ENCODE measurements at places on chromosomes 16 and 17.
A peak's percentile ranks its signal among the peaks of the same experiment; 100 is the strongest.

DNA sequence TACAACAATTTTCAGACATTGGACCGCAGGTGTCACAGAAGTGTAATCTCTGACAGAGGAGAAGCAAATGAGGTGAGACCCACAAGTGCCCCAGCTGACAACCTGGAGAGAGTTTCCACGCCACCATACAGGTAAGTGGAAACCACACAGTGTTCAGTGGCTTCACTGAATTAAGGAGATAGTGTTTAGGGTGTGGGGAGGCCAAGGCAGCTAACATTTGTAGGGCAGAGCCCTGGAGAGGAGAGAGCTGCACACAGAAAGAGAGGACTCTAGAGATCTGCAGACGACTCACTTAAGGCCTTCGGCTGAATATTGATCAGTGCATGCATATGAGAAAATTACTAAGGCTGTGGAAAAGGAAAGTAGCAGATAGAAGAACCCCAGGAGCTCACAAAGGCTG is 228.9 kb upstream of the TNRC6C start:
- DNase-seq: no peak

- no peak for DNase-seq
Observed at GRCh38 chr16:80056324-80056723, 455.8 kb upstream of the MAF start.

DNA sequence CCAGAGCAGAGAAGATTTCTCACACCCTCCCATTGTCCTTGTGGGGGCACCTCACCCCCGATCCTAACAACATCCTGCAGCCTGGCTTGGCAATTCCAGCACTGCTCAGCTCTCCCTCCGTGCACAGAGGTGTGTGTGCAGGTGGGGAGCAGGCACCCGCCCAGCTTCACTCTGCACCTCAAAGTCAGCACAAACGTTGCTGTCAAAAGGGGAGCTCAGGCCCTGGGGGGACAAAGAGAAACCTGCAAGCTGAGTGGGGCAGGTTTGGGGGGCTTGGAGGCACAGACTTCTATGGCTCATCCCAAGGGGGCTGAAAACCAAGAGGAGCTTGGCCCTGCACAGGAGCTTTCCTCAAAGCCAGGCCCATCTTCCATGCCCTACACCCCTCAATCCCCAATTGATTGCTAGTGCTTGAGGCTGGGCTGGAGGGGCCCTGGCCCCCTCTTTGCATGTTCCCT is 231.9 kb upstream of the TNRC6C start:
- no peak for DNase-seq

DNA sequence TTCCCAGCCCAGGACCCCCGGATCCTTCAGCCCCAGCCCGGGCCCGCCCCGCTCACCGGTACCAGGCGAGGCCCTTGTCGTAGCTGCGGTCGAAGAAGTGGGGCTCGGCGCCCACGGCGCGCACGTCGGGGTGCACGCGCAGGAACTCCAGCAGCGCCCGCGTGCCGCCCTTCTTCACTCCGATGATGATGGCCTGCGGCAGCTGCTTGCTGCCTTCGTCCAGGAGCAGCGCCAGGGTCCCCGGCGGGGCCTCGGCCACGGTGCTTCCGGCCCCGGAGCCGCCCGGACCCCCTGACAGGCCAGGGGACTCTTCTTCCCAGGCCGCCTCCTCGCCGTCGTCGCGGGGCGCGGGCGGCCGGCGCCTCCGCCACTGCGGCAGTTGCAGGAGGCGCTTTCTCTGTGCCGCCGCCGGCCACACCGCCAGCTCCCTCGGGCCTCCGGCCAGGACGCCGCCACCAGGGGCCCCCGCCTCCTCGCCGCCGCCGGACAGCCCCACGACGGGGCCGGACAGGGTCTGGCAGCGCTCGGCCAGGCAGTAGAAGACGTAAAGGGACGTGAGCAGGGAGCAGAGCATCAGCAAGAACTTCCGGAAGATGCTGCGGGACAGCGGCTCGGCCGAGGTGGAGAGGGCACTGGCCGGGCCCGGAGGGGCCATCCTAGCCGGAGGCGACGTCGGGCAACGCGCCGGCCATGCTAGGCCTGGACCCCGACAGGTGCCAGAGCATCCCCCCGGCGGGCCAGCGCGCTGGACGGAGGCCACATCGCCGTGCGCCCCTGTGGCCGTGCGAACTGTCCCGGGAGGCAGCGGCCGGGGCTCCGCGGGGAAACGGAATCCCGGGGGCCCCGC is 1.0 kb downstream of the HS3ST3A1 start:
- DNase-seq: no peak

DNA sequence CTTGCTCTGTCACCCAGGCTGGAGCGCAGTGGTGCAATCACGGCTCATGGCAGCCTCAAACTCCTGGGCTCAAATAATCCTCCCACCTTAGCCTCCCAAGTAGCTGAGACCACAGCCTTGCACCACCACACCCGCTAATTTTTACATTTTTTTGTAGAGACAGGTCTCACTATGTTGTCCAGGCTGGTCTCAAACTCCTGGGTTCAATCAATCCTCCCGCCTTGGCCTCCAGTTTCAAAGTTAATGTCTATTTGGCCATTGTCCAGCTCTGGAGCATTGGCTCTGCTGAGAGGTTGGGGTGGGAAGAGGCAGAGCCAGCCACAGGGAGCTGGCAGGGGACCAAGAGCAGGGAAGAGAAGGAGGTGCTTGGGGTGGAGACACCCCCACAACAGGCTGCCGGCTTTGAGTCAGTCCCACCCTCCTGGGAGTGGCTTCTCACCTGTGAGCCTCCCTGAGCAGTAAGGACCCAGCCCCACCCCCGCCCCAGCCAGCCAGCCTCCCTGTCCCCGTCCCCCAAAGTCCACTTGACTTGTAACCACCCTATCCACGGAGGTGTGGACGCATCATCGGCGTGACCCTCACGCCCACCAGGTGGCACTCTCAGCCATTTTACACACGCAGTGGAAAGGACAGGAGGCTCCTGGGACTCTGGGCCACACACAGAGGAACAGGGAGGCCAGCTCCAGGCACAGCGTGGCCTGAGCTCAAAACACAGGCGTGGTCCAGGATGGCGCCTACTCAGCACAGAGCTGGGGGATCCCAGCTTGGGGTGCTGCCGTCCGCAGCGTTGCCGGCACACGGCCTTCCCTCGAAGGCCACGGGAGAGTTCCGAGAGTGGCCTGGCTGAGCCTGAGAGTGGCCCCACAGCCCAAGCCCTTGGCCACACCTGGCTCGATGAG is 22.8 kb upstream of the PVALEF start:
- DNase-seq: peak; percentile 28

- no peak for DNase-seq
Observed at GRCh38 chr17:79304884-79305283, 230.3 kb downstream of the ENGASE start.

- DNase-seq: no peak
Observed at GRCh38 chr17:8921147-8921546, 44.4 kb downstream of the PIK3R5 start.

DNA sequence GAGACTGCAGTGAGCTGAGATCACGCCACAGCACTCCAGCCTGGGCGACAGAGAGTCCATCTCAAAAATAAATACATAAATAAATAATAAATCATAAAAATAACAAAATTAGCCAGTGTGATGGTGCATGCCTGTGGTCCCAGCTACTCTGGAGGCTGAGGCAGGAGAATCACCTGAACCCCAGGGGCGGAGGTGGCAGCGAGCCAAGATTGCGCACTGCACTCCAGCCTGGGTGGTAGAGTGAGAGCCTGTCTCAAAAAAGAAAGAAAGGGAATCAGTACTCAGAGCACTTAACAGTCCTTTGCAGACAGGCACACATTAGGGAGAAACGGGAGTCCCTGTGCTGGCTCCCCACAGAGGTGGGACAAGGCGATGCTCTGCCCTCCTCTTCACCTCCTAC is 25.1 kb downstream of the MAPK8IP3 start:
- DNase-seq: no peak

DNA sequence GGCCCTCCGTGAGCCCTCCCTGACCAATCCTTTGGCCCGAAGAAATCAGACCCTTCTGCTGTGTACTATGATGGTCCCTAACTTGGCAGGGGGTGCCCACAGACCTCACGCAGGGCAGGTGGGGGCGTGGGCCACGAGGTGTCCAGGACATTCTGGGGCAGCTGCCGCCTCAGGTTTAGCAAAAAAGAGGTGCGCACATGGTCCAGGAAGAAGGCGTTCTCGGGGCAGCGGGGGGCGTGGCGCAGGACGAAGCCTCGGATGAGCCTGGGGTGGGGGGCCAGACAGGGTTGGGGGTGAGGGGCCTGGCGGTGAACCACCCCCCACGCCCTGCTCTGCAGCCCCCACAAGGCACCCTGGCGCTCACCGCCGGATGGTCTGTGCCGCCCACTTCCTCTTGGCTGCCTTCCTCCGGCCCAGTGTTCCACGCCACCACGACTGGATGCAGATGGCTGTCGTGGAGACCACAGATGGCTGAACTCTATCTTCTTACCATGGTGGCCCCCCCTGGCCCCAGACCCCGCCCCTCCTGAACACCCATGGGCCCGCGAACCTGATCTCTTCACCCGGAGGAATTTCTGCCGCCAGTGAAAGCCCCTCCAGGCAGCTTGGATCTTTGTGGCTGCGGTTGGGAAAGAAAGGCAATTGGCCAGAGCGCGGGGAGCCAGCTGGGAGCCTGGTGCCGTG is 14.2 kb upstream of the CRK start:
- no peak for DNase-seq

DNA sequence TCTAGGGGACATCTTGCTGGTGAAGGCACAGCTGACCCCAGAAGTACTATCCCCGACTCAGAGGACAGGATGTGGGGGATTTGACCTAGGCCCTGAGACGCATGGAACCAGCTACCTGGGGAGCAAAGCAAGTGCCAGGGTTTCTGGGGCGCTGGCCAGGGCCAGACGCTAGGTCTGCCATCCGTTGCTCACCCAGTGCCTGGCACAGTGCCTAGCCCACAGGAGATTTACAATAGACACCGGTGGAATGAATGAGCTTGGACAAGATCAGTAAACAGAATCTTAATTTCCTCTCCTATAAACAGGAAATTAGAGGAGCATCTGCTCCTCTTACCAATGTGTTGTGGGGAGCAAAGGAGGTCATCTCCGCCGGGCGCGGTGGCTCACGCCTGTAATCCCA is 5.0 kb downstream of the RPRML start:
- no peak for DNase-seq

DNA sequence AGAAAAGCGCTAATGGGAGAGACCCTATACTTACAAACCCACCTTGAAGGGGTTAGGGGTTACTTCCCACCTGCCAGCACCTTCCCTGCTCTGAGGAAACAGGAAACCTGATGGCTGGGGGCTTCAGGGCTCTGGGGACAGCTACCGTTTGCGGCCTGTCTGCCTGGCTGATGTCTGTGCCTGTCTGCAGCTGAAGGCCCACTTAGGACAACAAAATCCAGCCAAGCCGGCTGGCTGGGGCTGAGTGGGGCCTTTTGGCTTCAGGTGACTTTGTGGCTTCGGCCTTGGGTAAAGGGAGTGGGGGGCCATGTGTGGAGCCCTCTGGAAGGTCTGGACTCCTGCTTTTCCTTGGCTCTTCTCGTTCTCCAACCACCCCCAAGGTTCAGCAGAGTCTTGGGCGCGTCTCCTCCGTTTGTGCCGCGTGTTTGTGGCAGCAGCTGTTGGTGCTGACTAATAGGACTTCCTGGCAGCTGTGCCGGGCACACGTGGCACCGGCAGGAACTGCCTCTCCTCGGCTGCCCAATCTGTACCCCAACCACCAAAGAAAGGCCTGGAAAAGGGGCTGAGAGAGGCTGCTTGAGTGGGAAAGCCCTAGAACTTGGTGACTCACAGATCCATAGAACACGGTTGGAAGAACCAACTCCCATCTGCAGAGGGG is 186.7 kb downstream of the MSI2 start:
- peak; percentile 29 for DNase-seq

GRCh38 chr16:10575506-10576130 is 4.8 kb downstream of the EMP2 start:
- DNase-seq: no peak

GRCh38 chr17:46194393-46195216 is 1.4 kb upstream of the KANSL1 start:
- DNase-seq: peak; percentile 44

DNA sequence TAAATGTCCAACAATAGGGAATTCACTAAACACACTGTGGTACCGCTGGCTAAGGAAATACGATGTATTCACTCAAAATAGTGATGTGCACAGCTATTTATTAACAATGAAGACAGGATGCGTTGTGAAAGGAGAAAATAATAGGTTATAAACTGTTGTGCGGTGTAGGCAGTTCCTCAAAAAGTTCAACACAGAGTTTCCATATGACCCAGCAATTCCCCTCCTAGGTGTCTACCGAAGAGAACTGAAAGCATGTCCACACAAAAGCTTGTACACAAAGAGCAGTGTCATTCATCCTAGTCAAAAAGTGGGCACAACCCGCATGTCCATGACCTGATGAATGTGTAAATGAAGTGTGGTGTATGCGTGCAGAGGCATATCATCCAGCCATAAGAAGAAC is 1.2 kb upstream of the CES1 start:
- no peak for DNase-seq

DNA sequence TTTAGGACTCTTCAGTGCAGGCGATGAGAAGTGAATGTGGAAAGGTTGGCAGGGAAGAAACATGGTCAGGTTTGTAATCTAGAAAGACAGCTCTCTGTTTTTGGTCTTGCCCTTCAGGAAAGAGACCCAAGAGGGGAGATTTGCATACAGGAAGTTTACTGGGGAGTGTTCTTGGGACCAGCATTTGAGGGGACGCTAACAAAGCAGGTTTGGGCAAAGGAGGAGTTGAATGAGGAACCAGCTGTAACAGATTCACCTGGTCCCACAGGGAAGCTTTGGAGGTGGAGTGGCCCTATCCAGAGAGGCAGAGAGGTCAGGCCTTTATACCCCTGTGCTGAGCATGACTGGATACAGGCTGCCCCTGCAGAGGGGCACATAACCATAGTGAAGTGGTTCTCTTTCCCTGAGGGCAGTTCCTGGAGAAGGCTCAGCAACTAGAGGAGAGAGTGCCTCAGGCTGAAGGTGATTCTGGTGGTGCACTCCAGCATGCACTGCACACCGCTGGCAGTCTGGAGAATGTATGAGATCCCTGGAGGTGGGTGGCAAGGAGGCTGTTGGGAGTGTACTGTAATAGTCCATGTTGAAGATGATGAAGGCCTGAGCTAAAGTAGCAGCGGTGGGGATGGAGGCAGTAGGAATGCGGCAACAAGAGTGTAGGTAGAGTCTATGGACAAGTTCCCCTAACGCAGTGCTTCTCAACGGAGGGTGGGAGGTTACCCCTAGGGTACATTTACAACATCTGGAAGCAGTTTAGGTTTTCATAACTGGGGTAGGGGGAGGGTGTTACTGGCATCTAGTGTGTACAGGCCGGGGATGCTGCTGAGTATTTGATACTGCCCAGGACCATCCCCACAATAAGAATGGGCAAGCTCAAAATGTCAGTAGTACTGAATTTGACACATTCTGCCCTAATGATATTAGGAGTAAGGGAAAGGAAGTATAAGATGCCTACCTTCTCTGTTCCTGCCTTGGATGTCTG is 37.2 kb downstream of the MAP2K6 start:
- DNase-seq: no peak

DNA sequence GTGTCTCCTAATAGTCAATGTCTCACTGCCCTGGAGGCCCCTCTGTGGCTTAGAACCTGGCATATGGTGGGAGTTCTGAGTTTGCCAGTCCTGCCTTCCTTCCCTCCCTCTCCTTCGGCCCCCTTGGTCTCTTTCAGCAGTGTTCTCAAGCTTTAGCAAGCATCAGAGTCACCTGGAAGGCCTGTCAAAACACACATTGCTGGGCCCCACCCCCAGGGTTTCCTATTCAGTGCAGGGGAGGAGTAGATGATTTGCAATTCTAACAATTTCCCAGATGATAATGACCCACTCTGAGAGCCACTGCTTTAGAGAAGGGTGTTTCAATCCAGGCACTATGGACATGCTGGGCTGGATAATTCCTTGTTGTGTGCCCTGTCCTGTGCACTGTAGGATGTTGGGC is 26.4 kb upstream of the TMEM220 start:
- no peak for DNase-seq

- no peak for DNase-seq
Observed at GRCh38 chr17:68353111-68353521, 61.8 kb downstream of the ARSG start.

All from stimulated activated CD8-positive, alpha-beta memory T cell treated with anti-CD3 and anti-CD28 coated beads, Interleukin-12 subunit alpha, Interleukin-12 subunit beta, amount 100 ng/mL, for 1 hour (primary cell).